ENCODE measurements at places on chromosomes 11 and 22. TPM values are rescaled to one million over a fixed set of nuclear protein-coding genes. Genes with fewer than 3 reads are reported as not detected.

DNA sequence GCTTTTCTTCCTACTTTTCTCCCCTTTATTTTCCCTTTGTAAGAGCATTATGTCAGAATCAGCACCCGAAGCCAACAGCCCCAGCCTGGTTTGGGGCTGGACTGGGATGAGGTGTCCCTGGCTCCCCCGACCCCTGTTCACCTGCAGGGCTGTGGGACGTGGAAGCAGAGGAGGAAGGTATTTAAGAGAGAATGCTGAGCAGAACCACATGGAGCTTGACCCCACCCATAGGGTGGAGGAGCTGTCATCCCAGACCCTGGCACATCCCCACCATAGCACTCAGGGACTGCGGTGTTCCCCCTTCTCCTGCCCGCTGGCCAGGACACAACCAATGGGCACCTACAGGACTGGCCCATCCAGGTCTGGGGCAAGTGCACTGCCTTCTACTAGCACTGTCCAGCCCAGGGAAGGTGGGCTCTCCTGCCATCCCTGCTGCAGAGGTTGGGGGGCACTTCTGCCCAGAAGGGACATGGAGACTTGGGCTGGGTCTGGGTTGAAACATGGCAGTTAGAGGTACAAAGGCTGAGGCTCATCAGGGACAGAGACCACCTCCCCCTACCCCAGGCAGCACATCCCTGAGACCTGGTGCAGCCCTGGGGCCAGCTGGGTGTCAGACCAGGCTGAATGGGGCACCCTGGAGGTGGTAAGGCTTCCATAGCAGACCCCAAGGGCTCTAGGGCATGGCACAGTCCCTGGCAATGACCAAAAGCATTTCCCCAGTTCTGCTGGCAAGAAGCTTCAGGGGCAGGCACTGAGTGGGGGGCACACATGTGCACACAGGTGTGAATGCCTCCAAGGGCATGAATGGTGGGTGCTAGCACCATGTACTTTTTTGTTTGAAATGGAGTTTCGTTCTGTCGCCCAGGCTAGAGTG lies 19.7 kb downstream of the TANGO2 start:
- DNase-seq: no peak

GRCh38 chr11:64741375-64742086 lies 2.4 kb downstream of the RASGRP2 start:
- no peak for DNase-seq

UCP3 gene
- 2.8 TPM for total RNA-seq

RAB36 gene
- total RNA-seq: 11.2 TPM

SLC29A2 gene
- 19.4 TPM for total RNA-seq

FOSL1 gene
- 0.43 TPM for total RNA-seq

All from lung (tissue), 17 donors.